ENCODE measurements at places on chromosomes 5 and 9.
A peak's percentile ranks its signal among the peaks of the same experiment; 100 is the strongest.

- peak overlapping the region; percentile 55 for H3K27ac ChIP-seq
- no peaks in the 10 kb centered on the region for H3K27me3 ChIP-seq
- no peak overlapping the region for H3K4me3 ChIP-seq
- DNase-seq = peak; percentile 82
Measured at GRCh38 chr5:153043886-153044285, 446.6 kb upstream of the GRIA1 start.

GRCh38 chr5:174140452-174141020, 95.0 kb downstream of the NSG2 start:
- H3K36me3 ChIP-seq = no peaks in the 10 kb centered on the region
- no peak overlapping the region for H3K27ac ChIP-seq
- no peak overlapping the region for H3K4me3 ChIP-seq
- no peak for DNase-seq
- no peaks in the 10 kb centered on the region for H3K27me3 ChIP-seq

GRCh38 chr5:171462928-171463861, 43.7 kb downstream of the FGF18 start:
- DNase-seq = no peak
- no peaks in the 10 kb centered on the region for H3K4me1 ChIP-seq
- no peaks in the 10 kb centered on the region for H3K36me3 ChIP-seq

DNA sequence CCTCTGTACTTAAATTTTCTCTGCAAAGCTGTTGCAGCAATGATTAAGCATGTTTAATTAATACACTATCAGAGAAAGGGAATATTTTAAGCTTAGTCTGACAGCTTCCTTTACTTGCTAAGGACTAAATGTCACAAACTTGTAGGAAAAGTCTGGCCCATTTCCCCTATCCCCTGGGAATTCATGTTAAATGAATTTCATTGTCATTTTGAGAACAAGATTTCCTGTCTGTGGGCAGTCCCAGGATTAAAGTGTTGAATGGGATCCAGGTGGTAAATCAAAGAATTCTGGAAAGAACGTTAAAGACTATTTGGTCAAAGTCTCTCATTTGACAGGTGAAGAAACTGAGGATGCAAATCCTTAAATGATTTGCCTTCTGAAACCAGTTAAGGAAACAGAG, 214.8 kb downstream of the MPDZ start:
- DNase-seq = no peak
- no peak overlapping the region for H3K27ac ChIP-seq
- no peaks in the 10 kb centered on the region for H3K36me3 ChIP-seq
- H3K27me3 ChIP-seq = no peaks in the 10 kb centered on the region
- H3K4me1 ChIP-seq = peaks cover 5% of the 10 kb centered on the region
- no peak overlapping the region for H3K4me3 ChIP-seq

- H3K27ac ChIP-seq = no peak overlapping the region
- no peak for DNase-seq
- H3K36me3 ChIP-seq = no peaks in the 10 kb centered on the region
Measured at GRCh38 chr5:109034306-109034705, 286.6 kb downstream of the FER start.

- H3K27me3 ChIP-seq = no peaks in the 10 kb centered on the region
- no peaks in the 10 kb centered on the region for H3K4me1 ChIP-seq
- DNase-seq = no peak
- no peaks in the 10 kb centered on the region for H3K36me3 ChIP-seq
- no peak overlapping the region for H3K27ac ChIP-seq
Measured at GRCh38 chr5:178477802-178478201, 112.4 kb downstream of the COL23A1 start.

DNA sequence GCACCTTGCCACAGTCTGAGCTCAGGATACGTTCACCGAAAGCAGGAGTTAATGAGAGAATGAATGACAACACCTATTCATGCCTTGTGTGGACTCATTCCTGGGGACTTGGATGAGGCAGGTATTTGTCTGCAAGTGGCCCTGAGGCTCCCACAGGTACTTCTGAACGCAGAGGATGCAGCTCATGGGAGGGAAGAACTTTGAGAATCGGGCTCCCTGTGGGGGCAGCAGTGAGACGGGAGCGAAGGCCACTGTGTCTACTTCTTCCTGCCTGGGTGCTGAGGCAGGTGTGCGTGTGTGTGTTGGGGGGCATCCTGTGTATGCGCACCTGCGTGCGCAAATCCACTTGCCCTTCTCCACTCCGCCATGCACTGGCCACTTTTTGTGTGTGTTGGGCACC, 42.2 kb downstream of the PTPN3 start:
- no peak overlapping the region for H3K4me3 ChIP-seq
- H3K27me3 ChIP-seq = no peaks in the 10 kb centered on the region
- no peak overlapping the region for H3K27ac ChIP-seq
- H3K36me3 ChIP-seq = peaks cover 29% of the 10 kb centered on the region

DNA sequence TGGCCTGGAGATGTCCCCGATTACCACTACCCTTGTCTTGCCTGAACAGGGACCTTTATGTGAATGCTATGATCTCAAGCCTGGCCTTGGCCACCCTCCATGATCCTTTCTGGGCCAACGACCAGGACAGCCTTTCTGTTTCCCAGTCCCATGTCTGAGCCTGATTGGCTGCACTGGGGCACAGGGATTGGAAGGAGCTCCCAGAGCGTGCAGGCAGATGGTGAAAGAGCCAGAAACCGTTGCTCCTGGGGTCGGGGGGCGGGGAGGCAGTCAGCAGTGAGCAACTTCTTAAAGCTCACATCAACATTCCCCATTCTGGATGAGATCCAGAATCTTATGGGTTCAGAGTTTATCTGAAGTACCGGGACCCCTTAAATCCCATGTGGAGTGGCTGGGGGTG, 84.4 kb downstream of the INSYN2B start:
- H3K27ac ChIP-seq = no peak overlapping the region
- no peak for DNase-seq
- no peaks in the 10 kb centered on the region for H3K4me1 ChIP-seq
- H3K27me3 ChIP-seq = no peaks in the 10 kb centered on the region
- H3K36me3 ChIP-seq = no peaks in the 10 kb centered on the region
- no peak overlapping the region for H3K4me3 ChIP-seq

DNA sequence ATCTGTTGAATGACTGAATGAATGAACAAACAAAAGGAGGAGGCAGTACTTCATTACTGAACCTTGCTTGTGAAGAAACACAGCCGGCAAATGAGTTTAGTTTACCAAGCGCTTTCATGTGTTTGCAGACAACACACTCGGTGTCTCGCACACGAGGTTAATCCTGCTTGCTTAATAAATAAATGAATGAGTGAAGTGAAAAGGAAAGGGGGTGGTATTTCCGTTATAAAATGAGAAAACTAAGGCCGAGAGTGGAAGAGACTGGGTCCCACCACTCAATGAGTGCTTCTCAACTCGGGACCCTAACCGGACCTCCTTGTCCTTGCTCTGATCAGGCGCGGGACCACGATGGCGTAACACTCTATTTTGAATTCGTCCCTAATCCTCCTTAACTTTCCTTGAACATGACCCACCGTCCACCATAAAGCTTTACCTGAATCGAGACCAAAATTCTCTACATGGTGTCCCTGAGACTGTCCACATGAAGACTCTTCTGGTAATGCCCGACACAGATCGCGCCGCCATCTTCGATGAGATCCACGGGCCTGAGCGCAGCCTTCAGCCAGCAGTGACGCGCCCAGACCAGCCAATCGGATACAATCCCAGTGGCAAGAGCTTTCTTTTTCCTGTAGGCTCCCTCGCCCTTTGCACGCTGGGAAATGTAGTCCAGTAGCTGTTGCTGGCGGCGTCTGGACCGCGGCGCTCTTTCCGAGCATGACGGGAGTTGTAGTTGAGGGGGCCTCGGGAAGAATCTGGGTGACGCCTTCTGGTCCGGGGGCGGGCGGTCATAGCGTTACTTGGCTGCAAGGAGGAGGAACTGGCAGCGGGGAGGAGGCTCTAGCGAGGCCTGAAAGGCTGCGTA, at the start of the genes MRPL50 and ZNF189:
MRPL50 (minus strand) TSS at position 551 of the 862 bp plus-strand sequence; CDS start at position 525, 26 bp downstream.
ZNF189 (plus strand) TSS at position 784 of the 862 bp plus-strand sequence. CDS start 306 bp downstream, outside the sequence.
- peaks cover 10% of the 10 kb centered on the region for H3K4me1 ChIP-seq
- H3K36me3 ChIP-seq = peaks cover 12% of the 10 kb centered on the region
- DNase-seq = peak; percentile 89

GRCh38 chr9:72407114-72407513, 42.1 kb upstream of the ZFAND5 start:
- H3K4me3 ChIP-seq = no peak overlapping the region
- H3K36me3 ChIP-seq = no peaks in the 10 kb centered on the region
- H3K4me1 ChIP-seq = peaks cover 3% of the 10 kb centered on the region
- no peak for DNase-seq

- H3K27ac ChIP-seq = no peak overlapping the region
- no peaks in the 10 kb centered on the region for H3K36me3 ChIP-seq
- no peak overlapping the region for H3K4me3 ChIP-seq
- peaks cover 2% of the 10 kb centered on the region for H3K4me1 ChIP-seq
- DNase-seq = no peak
Measured at GRCh38 chr5:125197321-125197720, 450.9 kb upstream of the ZNF608 start.

- peaks cover 76% of the 10 kb centered on the region for H3K4me1 ChIP-seq
- H3K36me3 ChIP-seq = peaks cover 52% of the 10 kb centered on the region
- no peak for DNase-seq
- H3K27ac ChIP-seq = peak overlapping the region; percentile 87
Measured at GRCh38 chr9:34252670-34253459, 74.0 kb downstream of the UBAP1 start.

DNA sequence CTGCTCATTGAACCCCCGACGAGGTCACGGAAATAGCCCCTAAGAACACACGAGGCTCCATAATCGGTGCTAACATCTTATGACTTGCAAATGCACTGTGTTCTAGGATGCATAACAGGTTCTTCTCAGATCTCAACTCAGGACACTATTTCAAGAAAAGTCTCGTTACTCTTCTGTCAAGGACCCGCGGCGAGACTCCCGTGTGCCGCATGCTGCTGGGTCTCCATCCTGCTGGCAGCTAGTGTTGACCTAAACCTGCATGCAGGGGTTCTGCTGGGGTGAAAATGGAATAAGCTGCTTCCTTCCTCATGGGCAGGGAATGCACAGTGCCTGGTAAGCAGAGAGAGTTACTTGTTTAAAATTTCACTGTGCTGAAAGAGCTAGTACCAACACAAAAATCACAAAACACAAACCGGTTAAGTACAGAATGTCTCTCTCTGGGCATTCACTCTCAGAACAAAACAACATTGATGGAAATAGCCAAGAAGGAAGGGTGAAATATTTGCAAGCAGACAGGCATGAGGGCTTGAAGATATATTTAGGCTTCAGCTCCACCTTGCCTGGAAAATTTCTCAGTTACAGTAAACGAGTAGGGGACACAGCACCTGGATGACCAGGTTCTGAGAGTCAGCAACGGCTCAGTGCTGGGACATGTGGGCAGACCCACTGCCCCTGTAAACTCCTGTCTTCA, 416.5 kb downstream of the GADD45G start:
- DNase-seq = no peak
- H3K27ac ChIP-seq = no peak overlapping the region
- H3K4me3 ChIP-seq = no peak overlapping the region
- no peaks in the 10 kb centered on the region for H3K36me3 ChIP-seq
- H3K27me3 ChIP-seq = no peaks in the 10 kb centered on the region

DNA sequence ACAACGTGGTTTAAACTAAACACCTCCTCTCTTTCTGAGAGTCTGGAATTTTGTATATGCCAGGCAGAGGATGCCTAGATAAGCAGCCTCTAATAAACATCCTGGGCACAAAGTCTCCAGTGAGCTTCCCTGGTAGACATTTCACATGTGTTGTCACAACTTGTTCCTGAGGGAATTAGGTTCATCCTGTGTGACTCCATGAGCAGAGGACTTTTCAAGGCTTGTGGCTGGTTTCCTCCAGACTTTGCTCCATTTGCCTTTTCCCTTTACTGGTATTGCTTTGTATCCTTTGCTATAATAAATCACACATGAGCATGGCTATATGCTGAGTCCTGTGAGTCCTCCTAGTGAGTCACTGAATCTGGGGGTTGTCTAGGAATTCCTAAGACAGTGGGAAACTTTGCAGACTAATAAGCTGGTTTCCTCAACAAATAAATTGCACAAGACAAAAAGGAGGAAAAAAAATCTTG, 77.4 kb downstream of the NR2F1-AS1 start:
- no peaks in the 10 kb centered on the region for H3K4me1 ChIP-seq
- H3K36me3 ChIP-seq = no peaks in the 10 kb centered on the region
- H3K27me3 ChIP-seq = no peaks in the 10 kb centered on the region
- no peak for DNase-seq

GRCh38 chr5:149857499-149857898, 87.1 kb downstream of the PDE6A start:
- H3K4me3 ChIP-seq = no peak overlapping the region
- no peak overlapping the region for H3K27ac ChIP-seq
- no peak for DNase-seq
- H3K36me3 ChIP-seq = no peaks in the 10 kb centered on the region
- H3K4me1 ChIP-seq = peaks cover 2% of the 10 kb centered on the region

- DNase-seq = no peak
- H3K27ac ChIP-seq = no peak overlapping the region
- H3K36me3 ChIP-seq = no peaks in the 10 kb centered on the region
- H3K4me3 ChIP-seq = no peak overlapping the region
- H3K27me3 ChIP-seq = no peaks in the 10 kb centered on the region
Measured at GRCh38 chr9:74800226-74800625, 87.5 kb downstream of the TRPM6 start.

DNA sequence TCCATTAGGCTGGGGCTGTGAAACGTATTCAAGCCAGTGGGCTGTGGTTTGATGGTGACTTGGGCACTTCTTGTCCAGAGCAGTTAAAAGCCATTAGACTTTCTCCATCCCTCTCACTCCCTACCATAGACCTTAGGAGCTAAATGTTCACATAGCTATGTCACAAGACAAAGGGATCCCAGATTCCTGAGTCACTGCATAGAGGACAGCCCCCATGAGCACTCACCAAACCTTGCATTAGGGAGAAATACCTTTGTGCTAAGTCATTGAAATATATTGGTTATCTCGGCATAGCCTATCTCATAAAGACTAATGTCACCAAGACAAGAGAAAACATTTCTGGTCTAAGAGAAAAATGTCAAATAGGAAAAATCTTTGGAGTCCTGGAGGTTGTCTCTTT, 104.3 kb downstream of the TRPM6 start:
- no peak overlapping the region for H3K4me3 ChIP-seq
- H3K27ac ChIP-seq = no peak overlapping the region
- H3K4me1 ChIP-seq = peaks cover 4% of the 10 kb centered on the region
- no peaks in the 10 kb centered on the region for H3K36me3 ChIP-seq
- DNase-seq = no peak

- H3K36me3 ChIP-seq = no peaks in the 10 kb centered on the region
- H3K27ac ChIP-seq = no peak overlapping the region
- H3K27me3 ChIP-seq = no peaks in the 10 kb centered on the region
- H3K4me1 ChIP-seq = no peaks in the 10 kb centered on the region
- no peak for DNase-seq
Measured at GRCh38 chr5:123294544-123294943, 128.7 kb downstream of the CEP120 start.

GRCh38 chr9:78044886-78045285, 13.3 kb upstream of the GNAQ start:
- H3K27me3 ChIP-seq = no peaks in the 10 kb centered on the region
- DNase-seq = no peak
- no peaks in the 10 kb centered on the region for H3K36me3 ChIP-seq
- H3K4me1 ChIP-seq = peaks cover 4% of the 10 kb centered on the region

DNA sequence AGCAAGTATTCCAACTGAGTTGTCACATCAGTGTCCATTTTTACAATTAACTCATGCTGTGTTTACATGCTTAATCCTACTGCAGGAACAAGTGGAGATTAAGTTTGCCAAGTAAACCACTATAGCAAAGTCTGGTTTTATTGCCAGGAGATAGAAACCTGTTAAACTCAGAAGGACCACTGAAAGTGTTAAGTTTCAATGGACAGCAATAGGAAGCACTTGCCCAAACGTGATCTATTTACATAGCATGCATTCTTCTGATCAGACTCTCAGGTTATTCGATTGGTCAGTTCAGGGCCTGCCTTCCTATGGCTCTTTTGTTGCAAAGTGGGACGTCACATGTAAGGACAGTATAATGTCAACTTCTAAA, 28.0 kb upstream of the IFNK start:
- H3K27me3 ChIP-seq = no peaks in the 10 kb centered on the region
- no peak overlapping the region for H3K4me3 ChIP-seq
- DNase-seq = peak; percentile 15

All from keratinocyte (primary cell).